Globus pallidus (tissue), 1 donor: ENCODE measurements at places on chromosomes 2 and 18.

GRCh38 chr18:73279498-73279897, 411.7 kb upstream of the NETO1 start:
- no peak for DNase-seq

- DNase-seq, result no peak
Measured at GRCh38 chr2:43178602-43179542, 47.5 kb downstream of the ZFP36L2 start.

DNA sequence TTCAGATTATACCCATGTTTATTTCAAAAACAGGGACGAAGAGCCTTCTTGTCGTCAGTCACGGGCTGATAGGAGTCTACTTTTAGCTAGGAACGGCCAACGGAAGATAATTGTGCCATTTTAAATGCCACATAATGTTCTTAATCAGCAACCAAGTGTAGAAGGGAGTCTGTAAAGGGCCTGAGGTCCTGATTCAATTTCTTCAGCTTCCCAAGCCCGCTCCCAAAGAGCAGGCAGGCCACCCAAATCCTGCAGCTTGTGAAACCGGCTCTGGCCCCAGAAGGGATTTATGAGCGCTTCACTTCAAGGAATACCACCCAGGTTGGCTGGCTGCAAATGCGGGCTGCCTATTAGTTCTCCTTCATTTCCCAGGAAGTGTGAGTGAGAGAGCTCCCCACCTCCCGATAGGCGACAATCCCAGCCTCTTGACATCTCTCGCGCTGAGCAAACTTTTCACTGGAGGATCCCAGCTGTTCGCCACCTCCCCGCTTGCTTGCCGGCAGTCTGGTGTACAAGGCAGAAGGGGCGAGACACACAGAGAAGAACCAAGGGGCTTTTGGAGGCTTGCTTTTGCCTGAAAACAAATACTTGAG, 272.9 kb downstream of the CDH20 start:
- DNase-seq, result no peak

DNA sequence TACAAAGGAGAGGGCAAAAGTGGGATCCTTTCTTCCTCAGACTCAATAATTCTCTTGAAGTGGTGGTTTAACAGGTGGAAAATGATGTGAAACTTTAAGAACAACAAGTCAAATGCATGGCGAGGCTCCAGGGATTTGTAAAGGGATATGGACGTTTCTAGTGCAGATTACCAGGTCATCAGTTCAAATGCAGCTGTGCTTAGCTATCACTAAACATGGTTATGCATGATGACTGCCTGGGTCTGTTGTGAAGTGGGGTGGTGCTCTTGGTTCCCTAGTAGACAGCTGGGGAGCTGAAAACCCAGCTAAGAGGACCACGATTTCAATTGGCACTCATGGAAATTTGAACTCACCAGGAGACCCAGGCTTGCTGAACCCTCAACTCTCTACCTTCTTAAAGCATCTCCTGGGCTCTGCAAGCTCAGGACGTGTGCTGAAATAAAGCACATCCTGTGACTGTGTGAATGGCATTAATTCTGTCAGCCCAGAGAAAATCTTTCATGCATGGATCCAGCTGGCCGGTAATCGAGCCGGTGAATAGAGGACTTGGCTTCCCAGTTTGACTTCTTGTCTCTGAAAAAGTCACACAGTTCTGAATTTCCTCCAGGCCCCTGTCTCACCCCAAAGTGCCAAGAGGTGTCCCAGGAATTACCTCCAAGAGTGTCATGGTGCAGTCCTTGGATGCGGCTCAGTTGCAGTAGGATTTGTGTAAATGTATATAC, 146.1 kb downstream of the MTX2 start:
- DNase-seq, result no peak

DNA sequence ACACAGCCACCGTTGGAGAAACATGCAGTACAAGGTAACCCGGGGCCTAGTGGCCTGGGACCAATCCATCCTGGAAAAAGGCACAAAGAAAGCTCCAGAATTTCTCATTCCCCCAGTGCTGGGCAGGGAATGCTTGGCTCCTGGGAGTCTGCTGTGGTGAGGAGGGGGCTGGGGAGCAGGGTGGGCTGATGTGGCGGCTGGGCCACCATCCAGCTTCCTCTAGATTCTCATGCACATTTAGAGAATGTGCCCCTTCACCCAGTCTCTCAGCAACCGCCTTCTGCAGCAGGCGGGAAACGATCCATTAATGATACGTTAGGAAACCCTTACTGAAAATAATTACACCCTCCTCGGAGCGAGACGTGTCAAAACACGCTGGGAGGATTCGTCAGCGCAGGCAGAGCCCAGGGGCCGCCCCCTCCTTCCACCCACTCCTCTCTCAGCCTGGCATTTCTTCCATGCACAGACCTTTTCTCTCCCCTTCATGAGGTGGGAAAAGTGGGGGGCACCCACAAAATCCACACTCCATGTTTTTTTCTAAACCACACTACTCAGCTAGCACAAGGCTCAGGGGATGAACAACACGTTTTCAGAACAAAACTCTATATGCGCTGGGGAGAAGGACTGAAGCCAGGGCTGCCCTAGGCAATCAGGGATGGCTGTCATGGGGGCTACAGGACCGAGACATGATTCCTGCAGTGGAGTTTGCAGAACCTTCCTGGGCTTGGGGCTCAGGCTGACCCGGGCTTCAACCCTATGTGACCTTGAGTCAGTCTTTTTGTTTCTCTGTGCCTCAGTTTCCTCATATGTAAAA, 56.1 kb upstream of the SMAD7 start:
- no peak for DNase-seq

DNA sequence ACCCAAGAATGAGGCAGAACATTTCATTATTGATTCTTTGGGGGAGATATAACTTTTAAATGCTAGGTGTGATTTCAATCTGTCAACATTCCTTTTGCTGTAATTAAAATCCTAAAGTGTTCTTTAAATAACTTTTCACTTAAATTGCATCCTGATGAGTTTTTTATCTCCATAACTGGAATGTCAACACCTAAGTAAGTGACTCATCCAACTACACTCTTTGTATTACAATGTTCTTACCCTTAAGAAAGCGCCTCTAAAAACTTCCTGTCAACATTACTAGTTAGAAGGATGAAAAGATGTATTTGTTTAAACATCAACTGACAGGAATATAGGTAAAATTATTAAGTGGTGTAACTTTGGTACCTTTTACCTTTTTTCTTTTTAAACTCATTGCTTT, 1657.0 kb downstream of the LRP1B start:
- DNase-seq, result no peak

DNA sequence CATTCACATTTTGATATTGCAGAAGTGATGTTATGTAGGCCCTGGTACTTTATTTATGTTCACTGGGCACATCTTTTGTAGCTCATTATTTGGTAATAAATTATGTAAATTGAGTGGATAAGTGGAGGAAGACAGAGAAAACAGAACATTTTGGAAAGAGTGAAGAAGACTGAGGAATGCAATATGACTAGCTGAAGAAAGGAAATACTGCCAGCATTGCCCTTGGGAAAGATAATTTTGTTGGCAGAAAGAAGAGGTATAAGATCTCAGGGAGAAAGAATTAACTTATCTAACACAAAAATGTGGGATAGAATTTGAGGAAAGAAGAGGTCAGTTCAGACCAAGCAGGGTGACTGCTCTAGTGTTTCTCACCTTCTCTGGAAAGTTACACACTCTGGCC, 118.8 kb downstream of the TTC27 start:
- DNase-seq, result no peak

DNA sequence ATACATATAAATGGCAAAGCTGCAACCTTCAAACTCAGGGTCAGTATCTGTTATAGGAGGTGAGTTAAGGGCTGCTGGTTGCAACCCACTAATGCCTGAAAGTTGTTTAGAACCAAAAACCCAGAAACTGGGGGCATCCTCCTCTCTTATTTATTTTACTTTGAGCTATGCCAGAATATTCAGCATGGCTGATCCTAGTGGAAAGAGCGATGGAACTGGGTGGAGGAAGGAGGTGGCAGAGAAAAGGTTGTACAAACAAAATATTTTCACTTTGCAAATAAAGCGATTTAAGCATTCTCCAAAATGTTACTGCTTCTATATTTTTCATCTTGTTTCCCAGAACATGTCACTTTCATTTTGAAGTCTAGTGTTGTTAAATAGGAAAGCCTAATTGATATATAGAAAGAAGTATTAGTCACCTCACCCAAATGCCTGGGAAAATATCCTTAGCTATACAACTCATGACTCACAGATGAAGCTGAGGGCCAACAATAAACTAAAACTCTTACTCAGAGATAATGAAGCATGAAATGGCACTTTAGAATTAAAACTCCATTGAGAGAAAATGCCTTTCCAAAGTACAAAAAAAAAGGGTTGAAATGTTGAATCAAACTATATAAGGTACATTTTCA, 251.4 kb upstream of the UBE2E3 start:
- DNase-seq, result no peak
